ENCODE measurements at places on chromosomes 16 and 17.
A peak's percentile ranks its signal among the peaks of the same experiment; 100 is the strongest.

DNA sequence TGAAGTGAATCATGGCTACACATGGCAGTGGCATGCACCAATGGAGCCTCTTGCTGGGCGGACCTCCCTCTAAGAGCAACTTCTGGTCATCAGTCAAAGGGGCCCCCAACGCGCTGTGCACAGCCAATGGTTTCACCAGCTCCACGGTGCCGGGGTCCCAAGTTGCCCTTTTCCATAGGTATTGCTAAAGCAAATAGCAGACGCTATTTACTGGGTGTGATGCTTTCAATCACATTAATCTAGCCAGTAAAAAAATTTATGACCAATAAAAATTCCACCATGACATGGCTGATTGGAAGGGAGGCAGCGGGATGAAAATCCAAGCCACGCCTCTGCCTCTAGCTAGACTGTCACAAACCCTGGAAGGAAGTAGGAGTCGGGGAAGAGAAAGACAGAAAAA lies 680.3 kb upstream of the SOX9 start:
- no peak for DNase-seq

DNA sequence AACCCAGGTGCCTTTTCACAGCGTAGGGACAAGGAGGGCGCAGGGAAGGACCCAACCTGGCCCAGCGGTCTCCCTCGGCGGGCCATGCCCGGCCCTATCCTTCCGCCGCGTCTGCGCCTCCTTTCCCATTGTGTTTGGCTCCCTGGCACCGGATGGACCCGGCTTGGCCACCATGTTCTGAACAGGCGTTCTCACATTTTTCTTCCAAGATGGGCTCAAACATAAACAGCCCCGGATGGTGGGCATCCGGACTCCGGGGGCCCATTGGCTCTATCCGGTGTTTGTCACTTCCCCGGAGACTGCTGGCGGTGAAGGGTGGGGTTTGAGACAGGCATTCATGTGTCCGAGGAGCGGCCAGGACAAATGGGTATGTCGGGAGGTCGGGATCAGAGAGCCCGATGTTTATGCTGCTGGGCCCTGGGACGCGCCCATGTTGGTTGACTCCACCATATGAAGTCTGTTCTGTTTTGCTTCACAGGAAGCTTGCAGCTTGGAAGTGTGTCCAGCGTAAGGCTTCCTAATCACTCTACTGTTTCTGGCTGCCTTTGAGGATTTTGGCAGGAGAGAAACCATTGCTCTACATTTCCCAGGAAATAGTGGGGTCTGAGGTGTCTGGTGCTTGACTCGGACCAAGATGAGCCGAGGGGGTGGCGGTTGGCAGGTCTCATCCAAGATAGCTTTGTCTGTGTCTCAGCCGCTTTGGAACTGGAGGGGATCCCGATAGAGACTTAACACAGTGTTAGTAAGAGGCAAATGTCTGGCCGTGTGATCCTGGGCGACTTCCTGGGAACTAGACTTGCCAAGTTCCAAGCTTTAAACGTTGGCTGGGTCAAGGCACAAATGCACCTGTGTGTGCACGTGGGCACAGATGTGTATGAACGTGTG lies 188.3 kb downstream of the IRF8 start:
- DNase-seq = no peak

- DNase-seq = peak; percentile 14
Observed at GRCh38 chr16:1378804-1379303, 27.1 kb downstream of the GNPTG start.

- peak; percentile 5 for DNase-seq
Observed at GRCh38 chr16:50210266-50211038, 55.9 kb upstream of the ADCY7 start.

DNA sequence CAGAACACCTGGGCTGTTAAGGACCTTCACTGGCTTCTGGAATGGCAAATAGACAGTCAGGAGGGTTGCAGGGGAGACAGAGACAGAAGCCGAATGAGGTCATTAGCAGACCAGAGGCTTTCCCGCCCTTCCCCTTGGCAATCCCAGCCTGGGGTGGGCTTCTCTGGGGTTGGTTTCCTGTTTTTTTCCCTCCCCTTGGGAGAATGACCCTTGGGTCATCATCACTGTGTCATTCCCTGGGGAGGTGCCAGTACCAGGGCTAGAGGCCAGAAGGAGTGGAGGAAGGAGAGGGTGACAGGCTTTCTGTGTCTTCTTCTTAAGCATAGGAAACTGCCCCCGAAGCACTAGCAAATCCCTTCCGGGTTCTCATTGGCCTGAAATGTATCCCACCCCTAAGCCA lies 42.9 kb upstream of the IL21R start:
- no peak for DNase-seq

DNA sequence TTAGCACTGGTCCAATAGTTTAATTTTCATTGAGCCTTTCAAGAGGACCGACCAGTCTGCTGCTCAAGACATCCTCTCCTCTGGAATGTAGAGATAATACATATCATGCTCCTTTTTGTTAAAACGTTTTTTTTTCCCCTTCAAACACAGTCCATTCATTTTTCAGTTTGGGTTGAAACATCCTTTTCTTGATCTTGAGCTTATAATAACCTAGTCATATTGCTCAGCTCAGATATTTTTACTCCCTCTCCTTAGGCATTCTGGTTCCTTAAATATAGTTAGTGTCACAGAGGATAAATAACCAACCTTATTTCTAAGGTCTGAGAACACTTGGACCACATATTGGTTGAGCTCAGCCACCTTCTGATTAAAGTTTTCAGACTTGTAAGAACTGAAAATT lies 12.8 kb downstream of the ANKRD40CL start:
- DNase-seq = no peak

GRCh38 chr17:27553019-27553511 lies 77.9 kb upstream of the LGALS9 start:
- DNase-seq = no peak

DNA sequence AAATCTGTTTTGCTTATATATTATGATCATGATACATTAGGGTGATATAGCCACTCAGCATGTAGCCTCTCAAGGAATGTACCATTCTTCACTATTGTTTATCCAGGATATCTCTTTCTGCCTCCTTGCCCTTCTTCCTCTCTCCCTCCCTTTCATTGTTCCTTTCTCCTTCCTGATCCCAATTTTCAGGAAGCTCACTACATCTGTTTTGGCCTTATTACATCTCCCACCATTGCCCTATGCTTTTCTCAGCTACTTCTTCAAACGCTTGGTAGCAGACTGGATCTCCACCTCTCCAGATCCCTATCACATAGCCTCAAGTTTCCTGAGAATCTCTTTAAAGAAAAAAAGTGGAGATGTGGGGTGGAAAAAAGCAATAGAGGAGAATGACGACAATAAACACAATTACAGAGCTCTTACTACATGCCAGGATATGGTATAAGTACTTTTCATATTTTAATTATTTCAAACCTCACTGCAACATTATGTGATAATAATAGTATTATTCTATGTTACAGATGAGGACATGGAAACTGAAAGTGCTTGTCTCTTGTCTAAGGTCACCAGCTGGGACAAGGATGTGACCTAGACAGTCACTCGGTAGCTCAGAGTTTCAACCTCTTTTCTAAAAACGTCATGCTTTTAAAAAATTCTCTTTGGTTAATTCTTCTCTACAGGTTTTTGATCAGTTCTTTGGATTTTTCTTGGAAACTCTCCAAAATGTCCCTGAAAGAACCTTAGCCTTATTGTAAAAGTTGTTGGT lies 959.1 kb downstream of the CDH11 start:
- no peak for DNase-seq

- DNase-seq = no peak
Observed at GRCh38 chr17:48577946-48578615, at the start of gene HOXB4. Gene HOXB4 (minus strand): TSS chr17:48578350. CDS start chr17:48578319, 31 bp downstream.

GRCh38 chr17:19996086-19996485 lies 13.1 kb upstream of the SPECC1 start:
- no peak for DNase-seq

DNA sequence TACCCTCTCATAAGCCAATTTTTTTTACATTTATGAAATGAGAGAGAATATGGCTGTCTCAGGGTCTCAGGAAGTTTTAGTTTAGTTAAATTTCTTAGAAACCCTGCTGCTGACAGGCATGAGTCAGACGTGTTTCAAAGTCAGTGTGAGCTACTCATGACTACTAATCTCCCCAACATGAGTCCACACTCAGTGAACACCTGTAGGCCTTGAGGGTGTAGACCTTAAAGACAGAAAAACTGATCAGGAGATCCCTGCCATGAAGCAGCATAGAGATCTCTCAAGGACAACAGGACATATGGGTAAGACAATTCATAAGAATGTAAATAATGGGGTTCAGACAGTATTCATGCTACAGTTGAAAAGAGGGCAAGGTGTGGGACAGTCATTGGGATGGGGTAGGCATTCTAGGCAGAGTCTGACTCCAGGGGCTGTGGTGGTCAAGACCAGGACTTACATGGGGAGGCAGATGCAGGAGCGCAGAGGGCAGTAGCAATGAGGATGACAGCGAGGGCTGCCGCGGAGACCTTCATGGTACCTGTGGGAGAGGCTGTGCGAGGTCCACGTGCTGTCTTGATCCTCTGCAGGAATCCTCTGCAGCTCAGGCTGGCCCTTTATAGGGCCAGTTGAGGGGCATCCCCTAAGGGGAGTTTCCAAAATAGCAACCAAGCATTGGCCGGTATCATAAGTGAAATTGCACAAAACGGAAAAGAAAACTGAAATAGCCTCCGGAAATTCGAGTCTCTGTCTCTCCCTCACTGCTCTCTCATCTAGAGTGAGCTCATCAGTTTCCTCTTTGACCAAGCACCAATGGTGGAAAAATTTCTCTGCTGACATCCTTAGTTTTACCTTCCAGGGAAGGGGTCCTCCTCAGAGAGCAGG lies at the start of gene CCL5:
Gene CCL5 (minus strand): TSS at position 588 of the 882 bp plus-strand sequence.
- no peak for DNase-seq

DNA sequence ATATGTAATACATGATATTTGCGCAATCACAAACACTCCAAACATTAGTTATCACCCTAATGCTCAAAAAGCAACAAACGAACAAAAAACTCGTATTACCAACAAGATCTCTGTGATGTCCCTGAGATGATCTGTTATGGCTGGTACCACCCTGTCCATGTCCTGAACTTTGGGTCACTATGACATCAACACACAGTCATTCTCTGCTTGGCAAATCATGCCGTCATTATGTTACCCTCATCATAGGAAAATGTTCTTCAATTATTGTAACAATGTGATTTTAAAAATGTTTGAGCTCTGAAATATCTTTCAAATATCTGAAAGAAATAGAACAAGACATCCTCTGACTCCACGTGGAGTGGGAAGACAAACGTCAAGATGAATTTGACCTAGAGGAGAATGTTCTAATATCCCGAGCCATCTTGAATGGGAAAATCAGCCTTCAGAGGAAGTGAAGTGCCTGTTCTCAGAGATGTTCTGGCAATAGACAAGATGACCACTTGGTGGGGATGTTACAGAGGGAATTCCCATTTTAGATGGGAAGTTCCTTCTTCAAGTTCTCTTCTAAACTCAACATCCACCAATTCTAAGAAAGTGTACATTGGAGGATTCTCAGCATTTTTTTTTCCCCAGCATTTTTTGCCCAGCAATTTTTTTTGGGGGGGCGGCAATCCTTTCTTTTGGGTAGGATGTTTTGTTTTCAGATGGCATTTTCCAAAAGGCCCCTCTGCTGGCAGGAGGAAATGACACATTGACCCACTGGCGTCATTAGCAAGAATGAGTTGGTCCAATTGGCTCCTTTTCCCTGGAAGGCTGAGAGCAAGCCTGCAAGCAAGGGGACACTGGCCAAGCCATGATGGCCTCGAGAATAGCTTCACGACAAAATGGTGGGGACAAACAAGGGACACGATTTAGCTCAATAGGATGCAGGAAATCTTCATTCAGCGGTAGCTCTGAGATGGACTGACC lies 3.7 kb upstream of the HSD17B2 start:
- DNase-seq = no peak

DNA sequence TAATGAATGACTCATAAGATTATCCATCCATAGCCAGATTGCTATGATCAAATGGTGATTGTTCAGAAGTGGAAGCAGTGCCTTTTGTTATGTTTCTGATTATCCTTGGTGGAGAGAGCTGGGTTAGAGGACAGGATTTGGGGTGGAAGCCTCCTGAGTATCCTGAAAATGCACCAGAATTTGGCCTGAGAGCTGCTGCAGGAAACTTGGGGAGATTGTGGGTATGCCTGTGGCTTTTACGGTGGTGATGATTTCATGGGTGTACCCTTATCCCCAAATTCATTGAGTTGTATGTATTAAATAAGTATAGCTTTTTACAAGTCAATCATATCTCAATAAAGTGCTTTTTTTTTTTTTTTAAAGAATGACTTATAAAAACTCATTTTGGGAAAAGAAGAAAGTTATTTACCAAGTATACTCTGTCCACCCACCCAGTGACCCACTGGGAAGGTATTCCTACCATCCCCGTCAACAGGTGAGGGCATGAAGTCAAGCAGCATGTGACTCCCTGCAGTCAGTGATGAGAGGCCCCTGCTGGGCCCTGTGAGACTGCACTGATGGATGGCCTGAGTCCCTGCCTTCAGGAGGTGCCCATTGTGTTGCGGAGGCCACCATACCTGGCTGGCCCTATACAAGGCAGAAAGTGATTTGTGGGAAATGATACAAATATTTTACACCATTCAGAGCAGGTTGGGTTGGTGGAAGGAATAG lies 28.4 kb downstream of the NKD1 start:
- DNase-seq = no peak

DNA sequence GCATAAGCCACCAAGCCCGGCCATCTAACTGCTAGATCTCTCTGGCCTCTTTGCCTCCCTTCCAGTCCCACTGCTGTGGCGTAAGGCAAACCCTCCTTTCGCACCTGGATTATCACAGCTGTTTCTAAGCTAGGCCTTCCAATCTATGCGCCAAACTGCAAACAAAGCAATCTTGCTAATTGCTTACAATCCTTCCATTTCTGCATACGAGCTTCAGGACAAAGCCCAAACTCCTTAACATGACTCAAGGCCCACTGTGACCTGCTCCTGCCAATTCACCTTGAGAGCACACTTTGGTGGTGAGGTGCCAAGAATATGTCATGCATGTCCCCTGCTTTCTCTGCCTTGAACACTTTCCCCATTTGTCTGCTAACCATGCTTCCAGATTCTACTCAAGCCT lies 6.0 kb upstream of the ARL5C start:
- no peak for DNase-seq

- no peak for DNase-seq
Observed at GRCh38 chr16:85005285-85006069, 5.9 kb downstream of the ZDHHC7 start.

- no peak for DNase-seq
Observed at GRCh38 chr17:802901-803881, 21.0 kb downstream of the MRM3 start.

DNA sequence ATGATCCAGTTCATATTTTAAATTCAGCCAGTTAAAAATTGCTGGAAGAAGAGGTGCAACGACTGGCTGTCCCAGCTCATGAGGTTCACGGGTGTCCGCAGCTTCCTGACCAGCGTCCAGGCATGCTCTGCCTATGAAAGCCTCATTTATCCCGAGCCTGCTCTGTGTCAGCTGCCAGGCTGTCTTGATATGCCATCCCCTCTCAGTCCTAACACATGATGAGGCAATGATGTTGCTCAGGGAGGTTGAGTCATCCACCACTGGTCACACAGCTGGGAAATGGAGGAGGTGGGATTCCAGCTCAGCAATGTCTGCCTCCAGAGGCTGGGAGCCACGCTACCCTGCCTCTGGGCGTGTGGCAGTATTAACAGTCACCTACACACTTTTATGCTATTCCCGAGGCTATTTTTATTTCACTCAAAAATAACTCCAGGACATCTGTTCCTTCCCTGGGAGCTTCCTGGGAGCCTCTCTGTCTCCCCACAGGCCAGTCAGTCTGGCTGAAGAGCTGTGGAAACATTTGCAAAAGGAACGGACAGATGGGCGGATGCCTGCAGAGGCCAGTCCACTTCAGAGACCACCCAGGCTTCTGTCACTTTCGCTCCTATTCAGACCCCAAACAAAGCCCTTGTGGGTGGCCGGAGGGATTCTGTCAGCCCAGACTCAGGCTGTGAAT lies 22.5 kb downstream of the RAB11FIP4 start:
- no peak for DNase-seq

GRCh38 chr17:57086069-57086930 lies 1.3 kb downstream of the AKAP1 start:
- no peak for DNase-seq

All from stimulated activated CD8-positive, alpha-beta memory T cell treated with anti-CD3 and anti-CD28 coated beads, Interleukin-4, amount 100 ng/mL, for 4 hours (primary cell).